Tibial nerve (tissue), 4 donors: ENCODE measurements at places on chromosomes 1 and 21. TPM values are rescaled to one million over a fixed set of nuclear protein-coding genes. Genes with fewer than 3 reads are reported as not detected.

DNA sequence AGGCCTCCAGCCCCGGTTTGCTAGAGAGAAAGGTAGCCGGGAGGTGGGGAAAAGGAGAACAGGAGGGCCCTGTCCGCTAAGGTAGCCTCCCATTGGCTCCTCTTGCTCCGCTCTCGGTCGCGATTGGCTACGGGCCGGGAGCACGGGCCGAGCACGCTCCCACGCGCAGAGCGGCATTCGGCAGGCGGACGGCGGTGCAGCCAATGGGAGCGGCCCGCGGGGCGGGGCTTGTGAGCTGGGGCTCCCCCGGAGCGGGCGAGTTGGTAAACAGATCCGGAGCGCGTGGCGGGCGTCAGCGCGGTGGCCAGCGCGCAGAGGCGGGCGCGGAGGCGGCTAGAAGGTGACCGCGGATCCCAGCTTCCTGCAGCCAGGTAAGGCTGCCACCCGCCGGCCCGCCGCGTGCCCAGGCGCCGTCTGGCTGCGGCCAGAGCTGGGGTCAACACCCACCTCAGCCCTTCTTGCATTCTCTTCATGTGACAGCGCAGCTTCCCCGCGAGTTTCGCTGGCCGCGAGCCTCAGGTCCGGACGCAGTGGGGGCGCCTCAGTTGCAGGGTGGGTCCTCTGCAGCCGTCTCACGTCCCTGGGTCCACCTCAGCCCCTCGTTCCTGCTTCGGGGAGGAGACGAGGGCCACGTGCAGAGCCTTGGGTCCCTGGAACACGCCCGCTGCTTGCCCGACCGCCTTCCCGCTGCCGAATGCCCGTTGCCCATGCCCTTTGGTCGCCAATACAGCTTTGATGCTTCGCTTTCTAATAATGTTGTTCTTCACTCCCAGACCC lies at the start of gene COQ8A:
TSS of gene COQ8A (plus strand) at position 266 of the 777 bp plus-strand sequence. CDS start 21,092 bp downstream, outside the sequence.
- peak; percentile 95 for DNase-seq

- DNase-seq: no peak
These were observed 30.7 kb downstream of the ZBTB17 start for GRCh38 chr1:15945011-15945831.

GRCh38 chr1:76864383-76864782 lies 2.9 kb upstream of the ST6GALNAC5 start:
- no peak for DNase-seq

- no peak for DNase-seq
These were observed 27.3 kb upstream of the LMX1A start for GRCh38 chr1:165383599-165384405.

KLHDC9 gene
- 9.2 TPM for total RNA-seq

LHX4 gene
- total RNA-seq: not detected

DYNLT5 gene
- total RNA-seq: 6.3 TPM

DNA sequence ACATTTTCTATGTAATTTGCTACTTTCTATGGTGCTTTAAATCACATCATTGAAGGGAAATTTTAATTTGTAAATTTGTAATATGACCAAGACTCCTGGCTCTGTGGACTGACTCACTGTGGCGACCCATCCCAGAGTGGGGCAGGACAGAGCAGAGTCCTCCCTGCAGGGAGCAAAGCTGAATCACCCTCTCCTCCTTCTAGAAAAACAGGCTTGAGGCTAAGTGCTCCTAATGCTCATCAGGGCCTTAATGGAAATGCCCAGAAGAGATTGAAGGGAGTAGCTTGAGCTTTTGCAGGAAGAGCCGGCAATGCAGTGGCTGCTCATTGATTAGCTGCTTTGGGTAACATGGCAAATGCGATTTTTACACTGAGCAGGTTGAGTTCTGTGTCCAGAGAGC lies 16.8 kb downstream of the S100A10 start:
- DNase-seq: no peak

- DNase-seq: peak; percentile 79
These were observed 39.1 kb upstream of the WASF2 start for GRCh38 chr1:27528818-27529703.

DNA sequence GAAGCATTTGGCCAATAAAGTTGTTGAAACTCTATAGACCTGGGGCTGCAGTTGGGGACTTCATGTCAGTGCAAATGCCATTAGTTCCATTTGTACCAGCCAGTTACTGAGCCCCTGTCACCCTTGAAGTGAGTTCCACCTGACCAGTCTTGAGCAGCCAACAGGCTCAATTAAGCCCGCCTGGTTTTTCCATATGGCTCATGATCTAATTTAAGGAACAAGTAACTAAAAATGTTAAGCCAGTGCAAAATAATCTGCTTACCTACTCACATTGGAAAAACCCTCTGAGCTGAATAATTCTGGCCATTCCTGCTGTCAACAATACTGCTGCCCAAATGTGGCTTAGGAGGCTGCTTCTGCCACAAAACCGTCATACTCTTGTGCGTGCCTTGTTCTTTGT lies 21.6 kb downstream of the NSUN4 start:
- no peak for DNase-seq

DNA sequence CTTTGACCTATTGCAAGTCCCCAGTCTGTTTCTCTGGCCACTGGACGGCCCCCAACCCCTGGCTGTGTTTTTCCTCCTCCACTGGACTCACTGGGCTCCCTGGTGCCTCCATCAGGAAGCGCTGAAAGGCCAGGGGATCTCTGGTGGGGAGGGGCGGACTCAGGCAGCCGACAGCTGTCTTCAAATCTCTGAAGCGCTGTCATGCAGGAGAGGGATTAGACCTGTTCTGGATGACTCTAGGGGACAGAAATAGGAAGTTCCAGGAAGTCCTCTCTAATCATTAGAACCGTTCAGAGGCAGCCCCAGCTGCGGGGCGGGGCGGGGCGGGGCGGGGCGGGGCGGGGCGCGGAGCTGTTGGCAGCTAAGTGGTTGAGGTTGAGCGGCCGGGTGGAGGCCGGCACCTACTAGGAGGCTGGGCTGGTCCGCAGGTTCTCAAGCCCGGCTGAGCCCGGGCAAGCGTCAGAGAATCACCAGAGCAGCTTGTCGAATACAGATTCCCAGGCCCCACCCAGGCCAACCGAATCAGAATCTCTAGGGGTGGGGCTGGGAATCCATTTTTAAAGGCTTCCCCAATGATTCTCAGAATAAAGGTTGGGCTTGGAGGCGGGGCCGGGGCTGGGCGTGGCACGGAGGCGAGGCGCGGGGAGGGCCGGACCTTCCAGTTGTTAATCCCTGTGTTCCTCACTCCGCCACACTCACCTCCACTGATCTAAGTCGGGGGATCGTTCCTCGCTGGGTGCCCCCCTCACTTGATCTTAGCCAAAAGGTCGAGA lies 11.4 kb upstream of the PHLDA3 start:
- peak; percentile 71 for DNase-seq

SLC30A2 gene
- total RNA-seq: not detected

DNA sequence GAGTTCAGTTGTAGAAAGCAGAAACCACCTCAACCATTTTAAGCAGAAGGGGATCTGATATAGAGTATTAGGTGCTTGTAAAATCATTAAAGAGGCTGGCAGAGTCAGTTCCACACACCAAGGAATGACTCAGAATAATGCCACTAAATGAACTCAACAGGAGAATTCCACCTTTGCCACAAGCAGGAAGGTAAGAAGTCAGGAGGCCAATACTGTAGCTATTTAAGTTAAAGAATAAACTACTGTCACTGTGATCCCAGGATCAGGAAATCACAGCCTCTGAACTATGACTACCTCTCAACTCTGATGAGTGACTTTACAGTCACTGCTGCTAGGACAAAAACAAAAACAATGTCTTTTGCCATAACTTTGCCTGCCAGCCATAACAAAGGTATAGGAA lies 52.5 kb upstream of the PRMT6 start:
- no peak for DNase-seq

GRCh38 chr1:151945725-151946722 lies 36.7 kb upstream of the THEM4 start:
- DNase-seq: peak; percentile 85

- DNase-seq: no peak
These were observed 2.8 kb downstream of the ZBTB8OS start for GRCh38 chr1:32647308-32648134.

PRAMEF14 gene
- not detected for total RNA-seq

DNA sequence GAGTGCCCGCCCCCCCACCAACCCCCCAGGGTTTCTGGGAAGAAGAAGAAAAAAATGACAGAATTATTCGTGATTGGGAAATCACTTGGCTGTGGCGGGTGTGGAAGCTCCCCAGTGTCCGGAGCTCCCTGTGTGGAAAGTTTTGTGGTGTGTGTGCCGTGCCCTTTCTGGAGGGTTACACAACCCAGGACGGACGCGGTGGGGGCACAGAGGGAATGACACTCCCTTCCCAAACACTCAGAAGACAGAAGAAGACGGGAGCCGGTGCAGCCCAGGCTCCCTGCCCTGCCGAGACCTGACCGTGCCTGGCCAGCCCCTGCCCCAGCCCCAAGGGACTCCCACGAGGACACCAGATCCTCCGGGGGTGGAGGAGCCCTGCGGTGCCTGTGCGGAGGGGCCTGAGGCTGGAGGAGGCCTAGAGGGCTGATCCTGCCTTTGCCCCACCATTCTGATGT lies 33.0 kb upstream of the ADARB1 start:
- DNase-seq: peak; percentile 89

GRCh38 chr1:151668090-151668489 lies 48.5 kb downstream of the CELF3 start:
- DNase-seq: no peak

ZNF648 gene
- total RNA-seq: 1.5 TPM

DNA sequence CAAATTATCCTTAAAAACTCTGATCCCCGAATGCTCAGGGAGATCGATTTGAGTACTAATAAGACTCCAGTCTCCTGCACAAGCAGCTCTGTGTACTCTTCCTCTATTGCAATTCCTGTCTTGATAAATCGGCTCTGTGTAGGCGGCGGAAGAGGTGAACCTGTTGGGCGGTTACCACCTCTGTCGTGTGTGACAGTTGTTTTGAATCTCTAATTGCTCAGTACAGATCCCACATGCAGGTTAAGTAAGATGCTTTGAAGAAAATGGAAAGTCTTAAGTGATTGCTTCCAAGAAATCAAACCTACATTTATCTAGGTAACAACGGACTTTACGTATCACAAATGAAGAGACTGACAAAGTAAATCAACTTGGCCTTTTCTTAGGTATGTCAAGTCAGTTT lies 35.5 kb downstream of the COA6 start:
- no peak for DNase-seq

TAL1 gene
- total RNA-seq: 3.1 TPM

KDF1 gene
- total RNA-seq: not detected

PCP4 gene
- total RNA-seq: not detected

SLC26A9 gene
- not detected for total RNA-seq

HES2 gene
- not detected for total RNA-seq

BNIPL gene
- not detected for total RNA-seq

DNA sequence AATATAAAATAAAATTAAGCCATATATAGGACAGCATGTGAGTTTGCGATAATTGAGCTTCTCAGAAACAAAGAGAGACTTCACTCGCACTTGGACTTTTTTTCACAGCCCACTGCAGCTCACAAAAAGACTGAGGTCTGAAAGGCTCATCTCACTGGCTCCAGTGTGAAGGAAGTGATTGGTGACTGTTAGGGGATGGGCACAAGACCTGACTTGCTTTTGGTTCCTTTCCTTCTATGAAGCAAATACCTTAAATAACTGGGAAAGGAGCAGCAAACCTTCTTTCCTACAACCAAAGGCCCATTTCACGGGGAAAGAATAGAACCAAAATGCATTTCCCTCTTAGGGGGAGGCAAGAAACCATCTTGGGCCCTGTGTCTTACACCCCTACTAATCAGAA lies 13.1 kb upstream of the TTLL7 start:
- no peak for DNase-seq

GRCh38 chr1:147167365-147167764 lies 4.9 kb downstream of the PRKAB2 start:
- no peak for DNase-seq

DNA sequence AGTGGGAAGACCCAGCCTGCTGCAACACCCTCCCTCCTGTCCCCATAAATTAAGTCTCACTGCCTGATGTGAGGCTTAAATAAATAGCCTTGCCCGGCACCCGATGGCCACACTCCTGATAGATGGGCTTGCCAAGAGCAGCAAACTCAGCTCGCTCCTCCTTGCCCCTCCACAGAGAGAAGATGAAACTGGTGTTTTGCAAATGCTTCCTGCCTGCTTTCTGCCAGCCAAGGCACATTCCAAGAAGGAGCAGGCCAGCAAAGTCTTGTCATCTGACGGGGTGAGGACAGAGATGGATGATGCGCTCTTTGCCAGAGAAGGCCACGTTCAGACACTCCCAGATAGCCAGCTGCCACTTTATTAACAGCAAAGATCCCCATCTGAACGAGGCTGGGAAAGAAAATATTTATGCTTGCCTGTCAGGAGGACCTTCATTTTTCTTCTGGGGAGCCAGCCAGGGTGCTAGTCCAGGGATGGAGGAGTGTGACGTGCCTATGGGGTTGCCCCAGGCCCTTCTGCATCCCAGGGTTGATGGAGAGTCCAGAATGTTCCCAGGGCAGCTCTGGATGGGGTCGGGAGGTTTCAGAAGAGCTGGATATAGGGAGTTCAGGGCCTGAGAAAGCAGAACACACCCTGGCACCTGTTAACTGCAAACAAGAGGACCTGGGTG lies 265.4 kb downstream of the FOXD2 start:
- DNase-seq: no peak

CD1B gene
- not detected for total RNA-seq

BARHL2 gene
- not detected for total RNA-seq

UBE2U gene
- total RNA-seq: not detected

DNA sequence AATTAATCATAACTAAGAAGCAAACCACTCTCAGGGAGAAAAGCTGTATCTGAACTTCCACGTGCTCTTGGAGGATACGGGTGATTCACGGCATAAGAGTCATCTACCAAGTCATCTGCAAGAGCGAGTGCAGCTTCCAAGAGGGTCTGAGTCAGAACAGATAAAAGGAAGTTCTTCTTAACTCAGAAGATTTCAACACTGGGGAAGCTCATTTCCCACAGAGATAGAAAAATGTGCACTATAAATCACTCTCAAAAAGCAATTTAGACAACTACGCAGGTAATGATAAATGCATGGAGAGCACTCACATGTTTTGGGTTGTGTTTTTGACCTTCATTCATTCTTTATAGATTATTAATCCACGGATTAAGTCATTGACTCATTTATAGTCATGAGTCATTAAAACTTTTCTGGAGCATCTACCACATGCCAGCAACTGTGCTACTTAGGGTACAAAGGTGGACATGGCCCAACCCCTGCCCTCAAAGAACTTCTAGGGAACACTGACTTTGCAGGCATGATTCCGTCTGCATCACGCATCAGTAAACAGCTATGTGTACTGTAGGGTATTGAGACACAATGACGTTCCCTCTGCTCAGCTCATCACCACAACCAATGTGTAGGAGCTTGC lies 20.8 kb downstream of the KCNJ15 start:
- peak; percentile 60 for DNase-seq

DNA sequence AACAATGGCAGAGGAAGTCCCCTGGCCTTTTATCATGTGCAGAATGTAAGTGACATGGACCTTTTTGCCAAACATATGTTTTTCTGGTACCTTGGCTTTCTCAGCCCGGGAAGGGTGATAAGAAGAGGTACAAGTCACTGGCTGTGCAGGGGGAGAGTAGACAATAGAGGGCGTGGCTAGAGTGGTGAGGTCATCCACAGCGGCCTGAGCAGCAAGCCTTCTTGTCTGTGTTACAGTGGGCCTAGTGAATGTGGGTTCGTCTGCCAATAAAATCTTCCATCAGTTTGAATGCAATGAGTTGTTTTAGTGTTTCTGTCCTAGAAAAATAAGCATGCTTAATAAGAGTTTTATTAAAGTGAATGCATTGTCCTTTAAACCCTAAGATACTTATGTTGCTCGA lies 59.0 kb upstream of the PGD start:
- no peak for DNase-seq
